ENCODE measurements at places on chromosomes 1 and 21.

DNA sequence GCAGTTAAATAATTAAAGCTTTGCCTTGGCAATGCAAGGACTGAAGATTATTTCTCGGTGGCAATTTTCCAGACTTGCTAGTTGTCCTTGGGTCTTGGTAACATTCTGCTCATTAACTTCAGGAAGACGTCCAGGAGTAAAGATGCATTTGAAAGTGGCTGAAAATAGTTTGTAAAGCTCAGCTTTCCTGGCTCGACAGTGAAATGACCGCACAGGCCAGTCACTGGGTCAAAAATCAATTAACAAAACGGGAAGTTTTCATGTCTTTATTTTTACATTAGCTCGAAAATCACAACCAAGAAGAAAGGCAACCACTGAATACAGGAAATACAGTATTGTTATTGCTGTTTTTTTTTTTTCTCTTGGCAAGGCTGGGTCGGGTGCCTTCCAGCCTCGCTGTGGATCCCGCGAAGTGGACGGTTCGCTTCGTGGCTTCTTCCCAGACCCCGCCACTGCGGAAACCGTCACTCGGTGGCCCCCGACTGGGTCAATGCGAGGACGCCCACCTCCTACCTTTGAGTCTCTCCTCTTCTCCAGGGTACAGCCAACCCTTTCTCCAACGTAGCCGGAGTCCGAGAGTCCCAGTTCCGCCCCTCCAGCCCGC lies 479 bp upstream of the SNX7 start:
- no peak for DNase-seq

- DNase-seq = peak; percentile 32
These were observed at the start of gene DIRAS3 for GRCh38 chr1:68049941-68050878. DIRAS3 (minus strand) TSS chr1:68050627; CDS start chr1:68047297, 3,330 bp downstream.

GRCh38 chr1:4307468-4307845 lies 347.0 kb upstream of the AJAP1 start:
- no peak for DNase-seq

GRCh38 chr1:50667272-50667671 lies 244.0 kb upstream of the DMRTA2 start:
- DNase-seq = no peak

DNA sequence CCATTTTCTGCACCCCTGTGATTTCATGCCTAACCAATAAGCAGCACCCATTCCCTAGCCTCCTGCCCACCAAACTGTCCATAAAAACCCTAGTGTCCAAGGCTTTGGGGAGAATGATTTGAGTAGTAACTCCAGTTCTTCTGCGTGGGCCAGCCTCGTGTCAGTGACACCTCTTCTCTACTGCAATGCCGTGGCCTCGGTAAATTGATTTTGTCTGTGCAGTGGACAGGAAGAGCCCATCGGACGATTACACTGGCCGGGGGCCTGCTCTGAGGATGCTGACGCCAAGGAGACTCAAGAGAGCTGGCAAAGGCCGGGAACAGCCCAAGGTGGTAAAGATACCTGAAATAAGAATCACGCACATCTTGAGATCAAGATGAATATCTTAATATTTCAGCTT lies 29.3 kb downstream of the RSPH1 start:
- DNase-seq = no peak

- DNase-seq = no peak
These were observed 17.3 kb downstream of the POFUT2 start for GRCh38 chr21:45270306-45270821.

Measured in ACHN (cell line).